NCI-H187 treated with DMSO at 0.1 percent for 48 hours (cell line): ENCODE measurements at places on chromosomes 12 and 14.

DNA sequence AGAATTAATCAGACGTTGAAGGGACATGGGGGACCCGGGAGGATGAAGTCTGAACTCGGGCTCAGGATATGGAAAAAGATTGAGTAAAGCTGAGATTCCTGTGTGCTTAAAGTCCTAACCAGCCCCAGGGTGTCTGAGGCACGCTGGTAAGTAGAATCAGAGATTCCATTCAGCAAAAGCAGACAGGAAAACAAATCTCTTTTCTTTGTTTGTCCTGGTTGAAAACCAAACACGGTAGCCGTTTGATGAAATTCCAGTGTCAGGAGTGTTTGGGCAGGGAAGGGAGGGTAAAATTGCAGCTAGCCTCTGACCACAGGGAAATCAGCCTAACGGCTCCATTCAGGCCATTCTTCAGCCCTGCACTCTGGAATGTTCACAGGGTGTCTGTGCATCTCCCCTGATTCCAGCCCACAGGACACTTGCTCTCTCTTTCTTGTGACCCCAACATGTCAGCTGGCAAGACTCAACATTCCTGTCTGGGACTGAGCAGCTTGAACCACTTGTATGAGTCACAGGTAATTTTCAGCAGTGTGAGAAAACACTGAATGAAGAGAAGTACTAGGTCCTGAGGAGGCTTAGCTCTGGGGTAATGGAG, 31.0 kb downstream of the NINJ2 start:
- no peak for DNase-seq

DNA sequence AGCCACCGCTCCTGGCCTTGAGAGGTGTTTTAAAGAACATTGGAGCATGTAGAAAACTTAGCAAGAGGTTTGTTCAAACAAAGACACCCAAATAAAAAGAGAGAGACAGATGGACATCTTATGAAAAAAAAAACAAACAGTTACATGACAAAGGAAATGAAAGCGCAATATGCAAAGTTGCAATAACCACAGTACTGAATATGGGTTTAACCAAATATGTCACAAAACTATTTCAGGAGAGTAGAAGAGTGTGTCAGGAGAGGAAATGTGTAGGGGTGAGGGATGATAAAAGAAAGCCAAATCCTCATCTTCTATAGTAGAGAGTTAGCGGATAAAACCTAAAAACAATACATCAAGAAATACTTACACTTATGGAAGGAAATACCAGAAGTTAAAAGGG, 98.4 kb downstream of the GTF2A1 start:
- DNase-seq = no peak

- DNase-seq = no peak
These were observed 420.7 kb downstream of the NPAS3 start for GRCh38 chr14:33359288-33359881.

DNA sequence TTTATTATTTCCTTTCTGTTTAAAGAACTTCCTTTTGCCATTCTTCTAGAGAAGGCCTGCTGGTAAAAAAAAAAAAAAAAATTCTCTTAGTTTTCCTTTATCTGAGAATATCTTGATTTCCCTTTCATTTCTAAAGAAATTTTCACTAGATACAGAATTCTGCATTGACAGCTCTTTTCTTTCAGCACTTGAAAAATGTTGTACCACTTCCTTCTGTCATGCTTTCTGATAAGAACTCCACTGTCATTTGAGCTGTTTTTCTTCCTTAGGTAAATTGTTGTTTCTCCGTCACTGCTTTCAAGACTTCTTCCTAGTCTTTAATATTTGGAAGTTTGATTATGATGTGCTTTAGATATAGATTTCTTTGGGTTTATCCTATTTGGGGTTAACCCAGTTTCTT, 113.6 kb upstream of the BTG1 start:
- DNase-seq = no peak

- DNase-seq = no peak
These were observed 146.1 kb downstream of the C12orf75 start for GRCh38 chr12:105476616-105477015.

- DNase-seq = no peak
These were observed 59.8 kb upstream of the BCL11B start for GRCh38 chr14:99331811-99332210.

DNA sequence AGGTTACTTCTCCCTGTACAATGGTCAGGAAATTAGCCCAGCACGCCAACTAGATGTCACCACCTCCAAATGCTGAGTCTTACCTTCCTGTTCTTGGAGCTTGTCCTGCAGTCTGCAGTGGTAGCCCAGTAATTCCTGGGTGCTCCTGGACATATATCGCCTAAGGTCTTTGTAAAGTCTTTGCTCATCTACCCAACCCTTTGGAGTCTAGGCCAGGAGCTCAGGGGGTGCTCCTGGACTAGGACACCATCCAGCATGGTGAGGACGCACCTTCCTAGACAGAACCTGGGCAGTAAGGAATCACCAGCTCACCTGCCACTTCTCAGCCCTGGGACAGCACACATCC, 569 bp downstream of the SERPINA10 start:
- DNase-seq = no peak

- no peak for DNase-seq
These were observed 1490.8 kb upstream of the TMEM132C start for GRCh38 chr12:126776026-126776655.

GRCh38 chr12:41466802-41467201, 278.7 kb downstream of the PDZRN4 start:
- DNase-seq = no peak

DNA sequence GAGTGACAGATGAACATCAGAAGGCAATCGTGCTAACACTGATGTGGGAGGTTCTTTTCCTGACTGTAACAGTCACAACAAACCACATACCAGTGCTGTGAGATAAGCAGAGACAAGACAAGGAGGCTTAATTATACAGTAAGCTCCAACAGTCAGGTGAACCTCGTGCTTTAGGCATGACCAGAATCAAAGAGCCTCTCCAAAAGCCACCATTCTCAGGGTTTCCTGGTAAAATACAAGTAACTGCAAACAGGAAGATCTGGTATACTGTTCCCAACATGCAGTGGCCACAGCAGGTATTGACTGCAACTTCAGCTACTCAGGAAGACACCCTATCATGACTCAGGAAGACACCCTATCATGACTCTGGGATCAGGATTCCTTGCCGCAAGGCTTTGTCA, 47.3 kb upstream of the GTF2A1 start:
- DNase-seq = no peak

DNA sequence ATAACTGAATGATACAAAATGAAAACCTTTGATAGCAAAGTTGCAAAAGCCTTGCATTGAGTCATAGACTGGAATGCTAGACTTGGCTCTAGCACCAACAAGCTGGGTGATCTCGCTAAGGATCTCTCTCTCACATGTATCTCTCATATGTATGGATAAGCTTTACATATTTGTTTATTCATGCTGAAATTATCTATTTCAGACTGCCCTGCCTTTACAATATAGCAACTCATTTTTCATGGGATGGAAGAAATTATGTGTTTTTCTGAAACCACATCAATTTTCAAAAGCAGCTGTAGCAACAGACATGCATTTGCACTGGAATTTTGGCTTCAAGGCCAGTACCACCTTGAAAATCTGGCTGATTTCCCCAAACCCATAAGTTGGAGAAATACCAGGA, 11.4 kb downstream of the RERG start:
- no peak for DNase-seq

DNA sequence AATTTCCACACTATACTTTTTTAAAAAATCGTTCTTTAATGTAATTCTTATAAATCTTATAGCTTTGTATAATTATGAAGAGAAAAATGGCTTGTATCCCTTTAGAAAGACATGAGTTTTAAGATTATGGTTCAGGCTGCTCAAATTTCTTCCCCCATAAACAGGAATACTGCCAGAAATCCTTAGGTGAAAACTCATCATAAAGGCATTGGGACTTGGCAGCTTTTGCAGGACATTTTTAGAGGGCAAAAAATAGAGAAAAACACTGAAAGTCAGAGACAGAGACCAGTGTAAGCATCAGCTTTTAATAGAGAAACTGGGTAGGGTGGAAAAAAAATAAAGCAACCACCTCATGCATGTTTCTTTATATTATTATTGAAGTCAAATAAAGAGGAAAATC, 29.1 kb downstream of the LRRK2 start:
- no peak for DNase-seq

GRCh38 chr12:10031321-10031720, 839 bp downstream of the CLEC9A start:
- DNase-seq = no peak

- peak; percentile 49 for DNase-seq
These were observed 207.8 kb upstream of the OTX2 start for GRCh38 chr14:57018065-57018464.

DNA sequence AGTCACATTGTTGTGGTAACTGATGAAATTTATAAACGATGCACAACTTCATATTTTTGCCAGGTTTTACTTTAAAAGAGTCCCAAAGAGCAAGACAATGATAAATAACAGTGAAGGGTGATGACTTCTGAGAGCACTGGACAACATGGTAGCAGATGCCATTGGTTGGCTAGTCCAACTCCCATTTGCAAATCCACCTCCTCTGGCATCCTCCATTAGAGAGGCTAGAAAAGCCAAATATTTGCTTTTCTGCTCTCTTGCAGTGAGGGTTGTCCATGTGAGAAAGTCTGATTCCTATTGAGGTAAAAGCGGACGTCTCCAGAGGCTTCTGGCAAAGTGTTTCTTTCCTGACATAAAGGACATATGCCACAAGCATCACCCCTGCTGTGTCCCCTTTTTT, 89.6 kb upstream of the BMP4 start:
- DNase-seq = no peak

- DNase-seq = no peak
These were observed 1.7 kb downstream of the LMBR1L start for GRCh38 chr12:49108958-49109404.

DNA sequence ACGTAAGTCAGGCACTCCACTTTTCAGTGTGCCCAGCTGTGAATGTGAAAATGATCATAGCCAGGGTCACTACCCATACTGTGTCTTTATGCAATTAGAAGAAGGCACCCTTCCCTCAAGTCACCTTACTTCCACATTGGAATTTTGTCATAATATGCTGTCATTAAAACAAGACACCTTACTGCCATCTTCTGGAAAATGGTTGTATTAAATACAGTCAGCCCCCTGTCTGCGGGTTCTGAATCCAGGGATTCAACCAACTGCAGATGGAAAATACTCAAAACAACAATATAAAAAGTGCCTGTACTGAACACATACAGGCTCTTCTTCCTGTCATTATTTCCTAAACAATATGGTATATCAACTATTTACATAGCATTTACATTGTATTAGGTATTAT, 70.2 kb upstream of the TBX5 start:
- no peak for DNase-seq

GRCh38 chr12:64946132-64946829, 121.8 kb downstream of the TBC1D30 start:
- no peak for DNase-seq

DNA sequence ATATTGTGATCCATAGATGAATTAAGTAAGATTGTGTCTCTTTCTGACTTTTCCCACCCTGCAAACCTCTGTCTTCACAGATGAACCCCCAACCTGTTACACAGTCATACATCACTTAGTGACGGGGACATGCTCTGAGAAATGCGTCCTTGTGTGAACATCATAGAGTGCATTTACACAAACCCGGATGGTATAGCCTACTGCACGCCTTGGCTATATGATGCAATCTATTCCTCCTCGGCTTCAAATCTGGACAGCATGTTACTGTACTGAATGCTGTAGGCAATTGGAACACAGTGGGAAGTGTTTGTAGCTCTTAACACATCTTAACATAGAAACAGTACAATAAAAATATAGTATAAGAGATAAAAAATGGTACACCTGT, 7.4 kb upstream of the TESPA1 start:
- DNase-seq = no peak

GRCh38 chr12:9040484-9041186, 51.3 kb downstream of the KLRG1 start:
- no peak for DNase-seq

DNA sequence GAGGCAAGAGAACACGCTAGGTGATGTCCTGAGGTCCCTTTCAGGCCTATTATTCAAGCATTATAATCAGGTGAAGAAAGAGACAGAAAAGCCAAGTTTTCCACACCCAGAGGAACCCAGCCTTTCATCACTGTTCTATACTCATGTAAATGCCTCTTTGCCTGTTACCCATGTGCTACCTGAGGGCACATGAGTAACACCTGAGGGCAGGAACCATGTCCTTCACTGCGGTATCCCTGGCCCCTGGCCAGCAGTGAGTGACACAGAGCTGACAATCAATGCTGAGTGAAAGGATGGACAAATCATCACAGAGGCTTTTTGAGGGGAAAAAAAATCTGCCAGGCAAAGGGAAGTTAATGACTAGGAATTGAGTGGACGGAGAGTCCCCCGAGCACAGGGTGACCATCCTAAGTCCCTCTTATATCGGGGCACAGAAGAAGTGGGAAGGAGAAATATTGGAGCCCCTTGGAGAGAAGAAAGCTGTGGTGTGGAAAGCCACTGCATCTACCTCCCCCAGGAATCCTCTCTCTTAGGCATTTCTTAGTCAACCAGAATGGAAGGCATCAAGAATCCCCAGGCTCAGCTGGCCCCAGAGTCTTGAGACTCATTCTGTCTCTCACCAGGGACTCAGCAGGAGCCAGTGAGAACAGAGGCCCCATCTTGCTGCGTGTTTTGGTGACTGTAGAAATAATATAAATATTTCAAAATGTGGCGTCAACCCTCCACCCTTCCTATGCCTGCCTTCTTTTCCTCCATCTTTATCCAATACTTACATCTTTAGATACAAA, 212.9 kb downstream of the DPF3 start:
- no peak for DNase-seq

GRCh38 chr14:85313560-85314207, 216.3 kb upstream of the FLRT2 start:
- DNase-seq = no peak

GRCh38 chr12:40145896-40146295, 40.0 kb upstream of the SLC2A13 start:
- DNase-seq = no peak

DNA sequence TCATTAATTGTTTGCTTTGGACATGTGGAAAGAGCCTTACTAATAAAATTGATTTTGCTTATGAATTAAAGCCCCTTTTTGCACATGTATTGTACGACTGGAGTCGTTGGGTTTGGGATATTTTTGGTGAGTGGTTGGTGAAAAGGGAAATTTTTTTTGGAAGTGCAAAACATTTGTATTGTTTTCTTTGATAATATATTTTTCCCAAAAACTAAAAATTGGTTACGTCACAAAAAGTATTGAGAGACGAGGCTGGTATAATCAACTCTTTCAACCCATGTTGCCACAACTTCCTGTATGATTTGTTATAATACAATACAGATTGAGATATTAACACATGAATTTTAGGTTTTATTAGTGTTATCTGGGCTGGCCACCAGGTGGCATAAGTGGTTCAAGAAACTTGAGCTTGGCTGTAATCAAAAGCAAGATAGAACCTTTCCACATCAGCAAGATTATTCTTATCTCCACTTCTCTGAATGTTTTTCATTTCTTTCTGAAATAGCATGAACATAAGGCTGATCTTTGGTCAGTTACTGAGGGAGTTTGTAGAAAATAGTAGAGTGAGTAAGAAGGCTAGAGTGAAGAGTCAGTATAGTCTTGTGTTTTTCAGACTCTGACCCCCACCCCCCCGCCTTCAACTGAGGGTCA, 8.7 kb downstream of the NGDN start:
- DNase-seq = no peak
